ENCODE measurements at places on chromosomes 11 and 22. TPM values are rescaled to one million over a fixed set of nuclear protein-coding genes. Genes with fewer than 3 reads are reported as not detected.

- DNase-seq, result no peak
- H3K27ac ChIP-seq, result peak overlapping the region; percentile 97
- H3K4me3 ChIP-seq, result no peak overlapping the region
- no peaks in the 10 kb centered on the region for H3K36me3 ChIP-seq
Measured at GRCh38 chr22:42699976-42700352, 20.7 kb downstream of the A4GALT start.

DNA sequence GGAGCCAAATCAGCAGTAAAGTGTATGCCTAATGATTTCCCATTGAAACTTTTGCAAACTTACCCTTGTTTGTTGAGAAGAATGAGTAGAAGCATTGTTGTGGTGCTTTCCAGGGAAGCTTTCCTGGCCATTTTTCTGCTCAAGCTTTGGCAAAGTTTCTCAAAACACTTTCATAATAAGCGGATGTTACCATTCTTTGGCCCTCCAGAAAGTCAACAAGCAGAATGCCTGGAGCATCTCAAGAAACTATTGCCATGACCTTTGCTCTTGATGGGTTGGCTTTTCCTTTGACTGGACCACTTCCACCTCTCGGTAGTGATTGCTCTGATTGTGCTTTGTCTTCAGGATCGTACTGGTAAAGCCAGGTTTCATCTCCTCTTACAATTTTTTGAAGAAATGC lies 10.7 kb downstream of the PIWIL4 start:
- no peaks in the 10 kb centered on the region for H3K36me3 ChIP-seq
- H3K4me3 ChIP-seq, result no peak overlapping the region
- H3K4me1 ChIP-seq, result no peaks in the 10 kb centered on the region
- no peak overlapping the region for H3K27ac ChIP-seq
- DNase-seq, result no peak
- H3K27me3 ChIP-seq, result no peaks in the 10 kb centered on the region

GRCh38 chr22:38657045-38657909 lies 839 bp downstream of the CBY1 start:
- peak overlapping the region; percentile 94 for H3K4me3 ChIP-seq
- peak overlapping the region; percentile 87 for H3K27ac ChIP-seq
- peaks cover 25% of the 10 kb centered on the region for H3K4me1 ChIP-seq
- no peaks in the 10 kb centered on the region for H3K27me3 ChIP-seq
- DNase-seq, result no peak

DNA sequence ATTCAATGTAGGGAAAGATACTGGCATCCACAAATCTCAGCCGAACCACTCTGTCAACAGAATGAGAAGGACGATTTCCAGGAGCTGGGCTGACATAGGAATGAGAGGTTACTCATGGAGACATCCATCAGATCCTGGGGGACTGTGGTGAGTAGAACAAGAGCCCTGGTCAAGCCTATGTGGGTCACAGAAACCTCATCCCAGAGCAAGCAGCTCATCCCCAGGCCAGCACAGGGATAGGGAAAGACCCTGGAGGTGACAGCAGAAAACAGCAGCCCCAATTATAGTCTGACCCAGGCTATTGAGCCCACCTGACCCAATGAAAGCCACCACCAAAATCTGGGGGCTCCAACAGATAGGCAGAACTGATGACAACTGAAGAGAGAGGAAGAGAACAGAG lies 128.0 kb upstream of the SERPIND1 start:
- no peaks in the 10 kb centered on the region for H3K27me3 ChIP-seq
- H3K27ac ChIP-seq, result no peak overlapping the region
- no peaks in the 10 kb centered on the region for H3K4me1 ChIP-seq
- H3K36me3 ChIP-seq, result no peaks in the 10 kb centered on the region
- H3K4me3 ChIP-seq, result no peak overlapping the region

- H3K27ac ChIP-seq, result no peak overlapping the region
- H3K36me3 ChIP-seq, result no peaks in the 10 kb centered on the region
- H3K4me1 ChIP-seq, result no peaks in the 10 kb centered on the region
- no peaks in the 10 kb centered on the region for H3K27me3 ChIP-seq
- no peak overlapping the region for H3K4me3 ChIP-seq
Measured at GRCh38 chr11:103322821-103323220, 213.6 kb downstream of the DYNC2H1 start.

DNA sequence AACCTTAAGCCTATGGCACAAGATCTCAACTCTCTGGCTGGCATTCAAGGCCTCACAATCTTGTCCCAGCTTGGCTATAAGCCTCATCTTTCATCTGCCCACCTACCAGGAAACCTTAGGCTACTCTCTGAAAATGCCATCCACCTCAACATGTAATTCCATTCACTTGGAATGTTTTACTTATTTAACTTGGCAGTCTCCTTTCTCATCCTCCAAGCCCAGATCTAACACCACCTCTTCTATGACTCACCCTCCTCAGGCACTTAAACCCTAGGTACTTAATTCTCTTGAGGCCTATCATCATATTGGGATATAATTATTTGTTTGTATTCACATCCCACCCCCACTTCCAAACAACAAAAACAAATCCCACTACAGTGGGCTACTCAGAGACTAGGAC lies 15.0 kb downstream of the POGLUT3 start:
- H3K4me1 ChIP-seq, result no peaks in the 10 kb centered on the region
- H3K36me3 ChIP-seq, result peaks cover 10% of the 10 kb centered on the region
- H3K27ac ChIP-seq, result no peak overlapping the region
- no peak for DNase-seq

DNA sequence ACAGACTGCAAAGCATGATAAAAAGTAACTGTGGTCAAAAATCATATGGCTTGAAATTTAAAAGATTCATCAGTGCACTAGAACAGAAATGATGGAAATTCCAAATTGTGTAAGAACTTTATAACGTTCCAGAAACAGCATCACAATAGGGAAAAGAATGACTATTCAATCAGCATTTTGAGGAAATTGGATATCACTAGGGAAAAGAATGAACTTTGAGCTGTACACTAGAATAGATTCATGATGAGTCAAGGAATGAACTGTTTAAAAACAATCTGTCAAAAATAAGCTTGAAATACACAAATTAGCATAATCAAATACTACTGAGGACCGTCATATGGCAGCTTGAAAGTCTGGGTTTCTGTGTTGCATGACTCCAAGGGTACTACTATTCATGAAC lies 20.5 kb upstream of the HEPHL1 start:
- no peak overlapping the region for H3K4me3 ChIP-seq
- H3K36me3 ChIP-seq, result no peaks in the 10 kb centered on the region
- DNase-seq, result no peak
- no peaks in the 10 kb centered on the region for H3K27me3 ChIP-seq
- H3K27ac ChIP-seq, result no peak overlapping the region
- no peaks in the 10 kb centered on the region for H3K4me1 ChIP-seq

- no peak for DNase-seq
- no peaks in the 10 kb centered on the region for H3K27me3 ChIP-seq
- H3K4me1 ChIP-seq, result no peaks in the 10 kb centered on the region
- no peak overlapping the region for H3K4me3 ChIP-seq
Measured at GRCh38 chr22:49494555-49494954, 333.1 kb downstream of the BRD1 start.

- no peaks in the 10 kb centered on the region for H3K27me3 ChIP-seq
- peak overlapping the region; percentile 95 for H3K27ac ChIP-seq
- H3K36me3 ChIP-seq, result no peaks in the 10 kb centered on the region
- H3K4me3 ChIP-seq, result no peak overlapping the region
Measured at GRCh38 chr22:18064636-18065035, 13.2 kb upstream of the PEX26 start.

DNA sequence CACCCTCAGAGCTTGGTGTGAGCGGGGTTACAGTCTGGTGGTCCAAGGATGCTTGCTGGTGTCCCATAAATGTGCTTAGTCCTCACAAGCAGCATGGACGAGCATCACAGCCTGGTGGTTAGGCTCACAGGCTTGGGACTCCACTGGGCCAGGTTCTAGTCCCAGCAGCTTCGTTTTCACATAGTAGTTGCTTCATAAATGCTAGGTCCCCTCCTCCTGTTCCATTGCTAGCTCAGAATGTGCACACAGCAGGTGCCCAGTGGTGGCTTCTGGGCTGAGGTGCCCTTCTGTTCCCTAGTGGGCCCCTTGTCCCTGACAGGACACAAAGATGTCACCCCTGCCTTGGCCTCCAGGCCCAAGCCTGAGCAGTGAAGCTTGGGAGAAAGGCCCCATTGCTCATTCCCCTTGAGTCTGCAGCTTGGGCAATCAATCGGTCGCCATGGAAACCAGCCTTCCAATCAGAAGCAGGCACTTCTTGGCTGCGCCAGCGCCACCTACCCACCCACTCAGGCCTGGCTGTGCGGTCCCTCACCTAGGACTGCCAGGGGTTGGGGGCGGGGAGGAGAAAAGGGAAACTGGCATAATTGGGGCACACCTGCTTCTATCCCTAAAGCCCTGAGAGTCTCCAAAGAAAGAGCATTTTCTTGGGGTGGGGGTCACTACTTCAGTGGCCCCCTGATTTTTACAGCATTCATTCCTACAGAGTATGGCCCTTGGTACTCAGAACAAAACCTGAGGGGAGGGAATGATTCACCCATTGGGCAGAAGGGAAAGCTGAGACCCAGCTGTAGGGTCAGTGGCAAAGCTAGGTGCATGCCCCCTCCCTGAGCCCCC lies 48.1 kb downstream of the CYTH4 start:
- no peaks in the 10 kb centered on the region for H3K36me3 ChIP-seq
- peaks cover 97% of the 10 kb centered on the region for H3K27me3 ChIP-seq
- DNase-seq, result no peak
- no peak overlapping the region for H3K27ac ChIP-seq
- H3K4me3 ChIP-seq, result no peak overlapping the region

DNA sequence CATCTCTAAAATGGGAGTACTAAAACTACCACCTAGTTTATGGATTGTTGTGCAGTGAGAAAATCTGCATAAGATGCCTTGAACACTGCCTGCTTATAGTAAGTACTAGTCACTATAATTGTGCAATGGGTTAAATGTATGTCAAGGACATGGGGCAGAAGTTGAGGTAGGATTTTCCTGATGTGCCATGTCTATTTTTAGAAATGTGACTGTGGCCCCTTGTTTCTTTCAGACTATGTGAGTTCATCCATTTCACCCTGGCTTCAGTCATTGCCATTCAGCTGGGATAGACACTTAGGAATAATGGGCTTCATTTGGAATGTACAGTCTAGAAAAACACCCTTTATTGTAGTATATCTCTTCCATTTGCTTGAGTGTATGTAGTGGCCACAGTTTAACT lies 51.4 kb downstream of the BDNF start:
- H3K36me3 ChIP-seq, result no peaks in the 10 kb centered on the region
- H3K4me1 ChIP-seq, result no peaks in the 10 kb centered on the region
- H3K27ac ChIP-seq, result no peak overlapping the region
- no peak overlapping the region for H3K4me3 ChIP-seq
- H3K27me3 ChIP-seq, result no peaks in the 10 kb centered on the region
- DNase-seq, result no peak

DNA sequence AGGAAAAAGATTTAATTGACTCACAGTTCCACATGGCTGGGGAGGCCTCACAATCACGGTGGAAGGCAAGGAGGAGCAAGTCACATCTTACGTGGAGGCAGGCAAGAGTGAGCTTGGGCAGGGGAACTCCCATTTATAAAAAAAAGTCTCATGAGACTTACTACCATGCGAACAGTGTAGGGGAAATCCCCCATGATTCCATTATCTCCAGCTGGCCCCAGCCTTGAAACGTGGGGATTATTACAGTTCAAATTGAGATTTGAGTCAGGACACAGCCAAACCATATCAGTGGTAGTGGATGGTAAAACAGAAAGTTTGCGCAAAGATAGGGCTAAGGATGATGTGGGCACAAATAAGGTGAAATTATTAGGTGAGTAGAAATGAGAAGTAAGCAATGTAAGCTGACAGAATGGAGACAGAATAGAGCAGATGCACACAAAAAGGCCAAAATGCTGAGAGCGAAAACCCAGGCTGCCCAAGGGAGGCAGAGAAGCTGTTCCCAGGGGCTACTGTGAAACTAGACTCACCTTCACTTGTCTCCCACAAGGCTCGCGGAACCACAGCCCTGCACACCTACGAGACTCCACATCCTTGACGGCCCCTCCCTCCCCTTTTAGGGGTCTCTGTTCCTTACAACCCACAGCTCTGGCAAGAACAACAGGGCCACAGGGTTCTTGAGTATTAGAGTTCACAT lies 377.6 kb downstream of the CADM1 start:
- H3K27me3 ChIP-seq, result no peaks in the 10 kb centered on the region
- no peak overlapping the region for H3K4me3 ChIP-seq
- DNase-seq, result no peak
- no peaks in the 10 kb centered on the region for H3K36me3 ChIP-seq

DNA sequence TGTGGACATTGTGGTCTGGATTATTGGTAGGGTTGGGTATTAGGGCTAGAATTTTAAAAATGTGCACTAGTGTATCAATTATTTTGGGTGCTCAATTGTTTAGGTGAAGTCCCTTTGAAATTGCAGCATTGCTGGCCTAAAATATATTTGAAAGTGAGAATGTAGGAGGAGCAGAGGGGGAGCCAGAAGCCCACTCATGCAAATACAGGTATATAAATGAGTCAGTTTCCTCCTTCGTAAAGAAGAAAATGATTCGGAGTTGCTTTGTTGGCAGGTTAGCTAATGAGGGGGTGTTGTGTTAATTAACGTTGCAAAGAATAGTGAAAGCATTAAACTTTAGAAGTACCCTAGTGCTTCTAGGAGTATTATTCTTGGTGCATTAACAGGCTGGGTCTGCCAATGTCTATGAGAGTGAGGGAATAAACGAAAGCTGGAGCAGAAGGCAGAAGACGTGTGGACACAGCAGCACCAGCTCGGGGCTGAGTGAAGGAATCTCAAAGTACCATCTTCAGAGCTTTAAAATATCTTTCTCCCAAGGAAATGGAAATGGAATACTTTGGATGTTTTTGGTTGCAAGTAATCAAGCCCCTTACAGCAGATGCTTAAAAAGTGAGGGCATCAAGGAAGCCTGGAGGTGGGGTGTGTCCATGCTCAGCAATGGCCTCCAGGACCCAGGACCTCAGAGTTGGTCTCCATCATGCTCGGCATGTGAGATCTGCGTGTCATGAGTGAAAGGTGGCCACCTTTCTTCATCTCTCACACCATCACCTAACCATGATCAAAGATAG lies 522.9 kb downstream of the NTM start:
- no peaks in the 10 kb centered on the region for H3K27me3 ChIP-seq
- H3K36me3 ChIP-seq, result no peaks in the 10 kb centered on the region
- H3K4me3 ChIP-seq, result no peak overlapping the region
- H3K4me1 ChIP-seq, result peaks cover 23% of the 10 kb centered on the region
- H3K27ac ChIP-seq, result no peak overlapping the region

- DNase-seq, result no peak
- no peaks in the 10 kb centered on the region for H3K36me3 ChIP-seq
- no peak overlapping the region for H3K4me3 ChIP-seq
- H3K4me1 ChIP-seq, result no peaks in the 10 kb centered on the region
- H3K27ac ChIP-seq, result no peak overlapping the region
Measured at GRCh38 chr11:126920833-126921232, 79.7 kb downstream of the KIRREL3 start.

GRCh38 chr22:35726933-35727332 lies 9.3 kb downstream of the APOL5 start:
- DNase-seq, result no peak
- no peak overlapping the region for H3K27ac ChIP-seq
- H3K27me3 ChIP-seq, result no peaks in the 10 kb centered on the region
- no peaks in the 10 kb centered on the region for H3K36me3 ChIP-seq

GRCh38 chr11:131973061-131973460 lies 602.6 kb downstream of the NTM start:
- no peaks in the 10 kb centered on the region for H3K4me1 ChIP-seq
- H3K4me3 ChIP-seq, result no peak overlapping the region
- H3K27ac ChIP-seq, result no peak overlapping the region
- H3K27me3 ChIP-seq, result no peaks in the 10 kb centered on the region

- no peak for DNase-seq
- no peak overlapping the region for H3K4me3 ChIP-seq
- H3K4me1 ChIP-seq, result no peaks in the 10 kb centered on the region
- no peaks in the 10 kb centered on the region for H3K36me3 ChIP-seq
Measured at GRCh38 chr11:67406969-67407687, 3.2 kb downstream of the TBC1D10C start.

The MPPED1 gene
- total RNA-seq, result not detected

The H19 gene
- total RNA-seq, result 211 TPM

The GALNT18 gene
- 38.5 TPM for total RNA-seq

The RASSF10 gene
- not detected for total RNA-seq

The EWSR1 gene
- total RNA-seq, result 179 TPM

The PGA3 gene
- 2.5 TPM for total RNA-seq

The EFCAB6 gene
- total RNA-seq, result 3.6 TPM

The CCDC82 gene
- total RNA-seq, result 24.4 TPM

Data from sigmoid colon (tissue), 7 donors.